Naive thymus-derived CD8-positive, alpha-beta T cell (primary cell): ENCODE measurements at places on chromosomes 4 and X.

GRCh38 chr4:176882206-176882605 is 89.5 kb upstream of the VEGFC start:
- no peak for DNase-seq

GRCh38 chrX:113929004-113929403 is 654.9 kb upstream of the HTR2C start:
- no peak for DNase-seq

GRCh38 chr4:25727711-25728493 is 72.3 kb downstream of the SLC34A2 start:
- no peak for DNase-seq

- DNase-seq: no peak
Measured at GRCh38 chrX:100915562-100915961, 13.2 kb downstream of the XKRX start.

DNA sequence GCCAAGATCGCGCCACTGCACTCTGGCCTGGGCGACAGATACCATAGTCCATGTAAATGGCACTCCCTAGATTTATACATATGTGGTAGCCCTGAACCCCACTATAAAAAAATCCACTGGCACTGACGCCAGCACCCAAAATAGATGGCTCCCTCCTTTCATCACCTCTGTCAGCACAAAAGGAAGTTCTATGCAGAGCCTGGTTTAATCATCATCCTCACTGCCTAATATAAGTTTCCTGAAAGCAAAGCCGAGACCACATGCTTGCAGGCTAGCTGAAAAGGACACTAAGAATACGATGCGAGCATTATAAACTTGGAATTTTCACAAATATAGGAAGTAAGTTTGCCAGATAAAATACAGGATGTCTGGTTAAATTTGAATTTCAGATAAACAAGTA is 27.5 kb upstream of the DOCK11 start:
- no peak for DNase-seq

GRCh38 chr4:93649828-93650227 is 178.7 kb upstream of the ATOH1 start:
- DNase-seq: no peak

DNA sequence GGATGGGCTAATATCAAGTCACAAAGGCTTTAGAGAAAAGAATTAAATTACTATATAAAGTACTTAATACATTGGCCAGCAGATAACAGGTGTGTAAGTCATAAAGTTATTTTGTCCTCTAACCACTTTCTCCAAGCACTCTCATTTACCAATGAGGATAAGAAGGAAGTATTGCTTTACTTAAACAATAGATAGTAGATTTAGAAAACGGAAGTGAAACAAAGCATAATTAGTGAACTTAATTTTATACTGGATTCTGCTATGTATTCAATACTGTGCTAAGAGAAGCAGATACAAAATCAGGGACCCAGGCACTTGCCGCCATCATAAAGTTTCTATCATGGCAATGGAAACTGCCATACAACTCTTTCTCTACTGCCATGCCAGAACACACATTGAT is 24.0 kb downstream of the AFM start:
- no peak for DNase-seq
